Placental pericyte (primary cell): ENCODE measurements at places on chromosomes 4 and X. TPM values are rescaled to one million over a fixed set of nuclear protein-coding genes. Genes with fewer than 3 reads are reported as not detected.

VCX3A gene
- total RNA-seq, result not detected in 2 replicates

XG gene
- total RNA-seq, result 0.57 and 0.88 TPM in 2 replicates

KLKB1 gene
- 0.14 TPM in 1 of 2 replicates, not detected in the other for total RNA-seq

CCNA2 gene
- total RNA-seq, result 2.0 and 129 TPM in 2 replicates

RS1 gene
- total RNA-seq, result not detected in 2 replicates

PHKA1 gene
- 2.8 and 9.3 TPM in 2 replicates for total RNA-seq

PABPC1L2A gene
- total RNA-seq, result not detected in 2 replicates

SPANXB1 gene
- not detected in 2 replicates for total RNA-seq

GAGE12J gene
- total RNA-seq, result not detected in 2 replicates

TMPRSS11F gene
- total RNA-seq, result not detected in 2 replicates

TREX2 gene
- total RNA-seq, result 0.22 and 2.4 TPM in 2 replicates

YY2 gene
- total RNA-seq, result 2.1 and 3.5 TPM in 2 replicates

FBXO8 gene
- 31.4 and 40.9 TPM in 2 replicates for total RNA-seq

SYTL4 gene
- 3.7 and 4.0 TPM in 2 replicates for total RNA-seq

VCX gene
- total RNA-seq, result not detected in 2 replicates

GPC3 gene
- 4.2 TPM in 1 of 2 replicates, not detected in the other for total RNA-seq

SOX3 gene
- not detected in 2 replicates for total RNA-seq

AASDH gene
- 6.1 and 11.6 TPM in 2 replicates for total RNA-seq

UGT2A3 gene
- total RNA-seq, result not detected in 2 replicates

CDX4 gene
- total RNA-seq, result not detected in 2 replicates

DDIT4L gene
- 5.6 and 12.5 TPM in 2 replicates for total RNA-seq

RFC1 gene
- 43.8 and 49.2 TPM in 2 replicates for total RNA-seq

FREM3 gene
- total RNA-seq, result under 0.01 TPM in 1 of 2 replicates, not detected in the other

ACE2 gene
- not detected in 2 replicates for total RNA-seq

GATA1 gene
- total RNA-seq, result not detected in 2 replicates

SPANXN3 gene
- not detected in 2 replicates for total RNA-seq

NXF2 gene
- not detected in 2 replicates for total RNA-seq

SEPSECS gene
- 5.5 and 5.7 TPM in 2 replicates for total RNA-seq

CT45A1 gene
- not detected in 2 replicates for total RNA-seq
